NCI-H2029 (cell line): ENCODE measurements at places on chromosomes 1 and 21.

DNA sequence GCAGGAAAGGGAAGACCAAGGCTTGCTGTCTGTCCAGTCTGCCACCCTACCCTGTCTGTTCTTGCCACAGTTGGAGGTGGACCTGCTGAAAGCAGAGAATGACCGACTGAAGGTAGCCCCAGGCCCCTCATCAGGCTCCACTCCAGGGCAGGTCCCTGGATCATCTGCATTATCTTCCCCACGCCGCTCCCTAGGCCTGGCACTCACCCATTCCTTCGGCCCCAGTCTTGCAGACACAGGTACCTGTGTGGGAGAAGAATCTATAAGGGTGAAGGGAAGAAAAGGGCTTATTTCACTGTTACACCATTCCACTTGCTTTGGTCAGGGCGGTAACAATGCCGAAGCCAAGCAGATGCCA, 20.3 kb upstream of the IPO9 start:
- DNase-seq: no peak

- no peak for DNase-seq
These were observed 65.0 kb upstream of the SLC22A15 start for GRCh38 chr1:115911294-115911693.

DNA sequence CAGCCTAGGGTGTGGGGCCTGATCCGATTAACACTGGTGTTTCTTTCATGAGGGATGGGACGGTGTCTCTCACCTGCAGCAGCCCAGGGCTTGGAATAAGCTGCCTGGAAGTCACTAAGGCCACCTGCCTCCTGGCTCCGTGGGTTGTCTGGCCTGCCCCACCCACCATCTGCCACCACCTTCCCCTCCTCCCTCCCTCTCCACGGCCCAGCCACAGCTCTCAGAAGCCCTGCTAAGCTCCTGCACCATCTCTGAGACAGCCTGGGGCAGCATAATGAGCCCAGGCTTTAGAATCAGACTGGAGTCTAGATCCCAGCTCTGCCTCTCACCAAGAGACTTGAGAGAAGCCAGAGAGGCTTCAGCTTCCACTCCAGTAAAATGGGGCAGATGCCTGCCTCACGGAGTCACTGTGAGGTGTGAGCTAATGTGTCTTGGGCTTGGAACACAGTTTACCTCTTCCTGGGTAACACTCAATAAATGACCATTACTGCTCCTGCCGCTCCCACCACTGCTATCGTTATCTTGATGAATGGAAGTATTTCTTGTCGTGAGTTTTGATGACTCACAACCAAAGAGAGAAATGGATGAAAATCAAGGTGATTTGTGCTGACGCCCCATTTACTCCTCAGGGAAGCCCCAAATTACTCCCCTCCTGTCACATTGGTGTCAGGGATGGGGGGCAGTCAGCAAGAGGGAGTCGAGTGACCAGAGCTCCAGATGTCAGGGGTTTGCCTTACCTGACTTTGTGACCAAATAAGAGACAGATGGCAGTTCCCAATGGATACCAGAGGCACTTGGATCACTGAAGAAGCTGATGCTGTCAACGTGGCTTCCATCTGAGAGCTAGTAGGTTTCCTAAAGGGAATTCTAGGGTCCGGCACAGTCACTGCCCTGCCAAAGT, 23.5 kb upstream of the C1QA start:
- DNase-seq: no peak

GRCh38 chr1:224726441-224727182, 110.5 kb downstream of the CNIH3 start:
- DNase-seq: no peak

GRCh38 chr1:56566061-56566744, 13.2 kb downstream of the PLPP3 start:
- DNase-seq: no peak

DNA sequence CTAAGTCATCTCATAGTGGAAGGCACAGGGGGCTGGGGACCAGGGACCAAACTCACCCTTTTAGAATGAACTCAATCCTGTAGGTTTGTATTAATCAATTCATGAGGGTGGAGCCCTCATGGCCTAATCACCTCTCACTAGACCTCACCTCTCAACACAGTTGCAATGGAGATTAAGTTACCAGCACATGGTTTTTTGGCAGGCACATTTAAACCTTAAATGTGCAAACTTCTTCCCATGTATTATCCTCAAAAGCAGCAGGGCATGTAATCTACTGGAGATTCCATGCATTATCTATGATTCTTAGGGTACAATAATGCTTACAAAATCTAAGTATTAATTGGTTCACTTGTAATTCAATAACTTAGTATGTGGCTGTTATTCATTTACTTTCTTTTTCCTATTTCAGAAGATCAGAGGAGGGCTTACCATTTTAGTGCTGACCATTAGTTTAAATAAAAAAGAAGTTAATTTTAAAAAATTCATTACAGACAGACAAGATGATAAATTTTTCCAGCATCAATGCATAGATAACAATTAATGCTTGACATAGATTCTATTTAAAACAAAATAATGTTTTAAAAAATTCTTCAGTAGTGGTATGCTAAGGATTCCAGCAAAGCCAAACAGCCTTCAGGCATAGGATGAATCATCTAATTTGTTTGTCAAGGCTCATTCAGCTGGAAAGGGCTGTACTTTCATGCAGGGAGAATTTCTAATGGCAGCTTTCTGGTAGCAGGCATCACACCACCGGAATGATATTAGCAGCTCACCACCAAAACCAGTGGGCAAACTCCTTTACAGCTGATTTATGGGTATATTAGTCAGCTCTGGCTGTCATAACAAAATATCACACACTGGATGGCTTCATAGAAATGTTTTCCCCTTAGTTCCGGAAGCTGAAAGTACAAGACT, 124.6 kb upstream of the ZNF648 start:
- DNase-seq: no peak

DNA sequence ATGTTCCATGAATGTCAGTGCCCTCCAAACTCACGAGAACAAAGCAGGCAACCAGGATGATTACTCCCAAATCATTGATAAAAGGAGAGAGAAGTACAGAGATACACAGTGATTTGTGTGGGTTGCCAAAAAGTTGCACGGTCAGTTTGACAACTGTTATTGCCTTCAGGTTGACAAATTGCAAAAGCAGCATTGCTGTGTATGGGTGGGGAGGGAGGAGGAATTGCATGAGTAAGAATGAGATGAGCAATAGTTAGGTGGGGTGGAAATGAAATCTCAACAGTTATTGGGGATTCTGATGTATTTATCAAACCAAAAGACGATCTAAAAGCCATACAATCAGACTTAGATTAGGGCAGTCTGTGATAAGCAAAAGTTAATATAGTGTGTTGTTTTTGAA, 93.7 kb downstream of the NTMT2 start:
- no peak for DNase-seq
